Chondrocyte (in vitro differentiated cells): ENCODE measurements at places on chromosomes 4 and X.

GRCh38 chr4:25500626-25501316 lies 123.7 kb downstream of the ANAPC4 start:
- no peak for DNase-seq

GRCh38 chr4:47485768-47486167 lies 693 bp downstream of the ATP10D start:
- no peak for DNase-seq

GRCh38 chrX:132331532-132331931 lies 112.3 kb upstream of the RAP2C start:
- DNase-seq = no peak

GRCh38 chr4:158630893-158631292 lies 40.8 kb downstream of the C4orf46 start:
- no peak for DNase-seq

- no peak for DNase-seq
Observed at GRCh38 chrX:155055494-155055893, 15.4 kb downstream of the CMC4 start.

GRCh38 chrX:63761639-63762038 lies 23.4 kb downstream of the ARHGEF9 start:
- no peak for DNase-seq
